ENCODE measurements at places on chromosomes 1 and 21.

DNA sequence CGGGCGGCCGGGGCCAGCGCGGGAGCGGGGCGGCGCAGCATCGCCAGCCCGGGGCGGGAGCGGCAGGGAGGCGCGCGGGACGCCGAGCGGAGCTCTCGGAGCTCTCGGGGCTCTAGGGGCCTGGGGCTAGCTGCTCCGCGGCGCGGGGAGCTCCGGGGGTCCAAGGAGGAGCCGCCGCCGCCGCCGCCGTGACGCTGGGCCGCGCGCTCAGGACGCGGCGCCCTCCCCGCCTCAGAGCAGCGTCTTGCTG is 147 bp downstream of the CLSTN1 start:
- DNase-seq: no peak

- no peak for DNase-seq
These were observed 6.7 kb downstream of the TAS1R3 start for GRCh38 chr1:1337793-1338147.

- no peak for DNase-seq
These were observed 943.6 kb downstream of the KCNT2 start for GRCh38 chr1:195664628-195665027.

GRCh38 chr1:185425163-185425562 is 108.1 kb upstream of the IVNS1ABP start:
- no peak for DNase-seq

DNA sequence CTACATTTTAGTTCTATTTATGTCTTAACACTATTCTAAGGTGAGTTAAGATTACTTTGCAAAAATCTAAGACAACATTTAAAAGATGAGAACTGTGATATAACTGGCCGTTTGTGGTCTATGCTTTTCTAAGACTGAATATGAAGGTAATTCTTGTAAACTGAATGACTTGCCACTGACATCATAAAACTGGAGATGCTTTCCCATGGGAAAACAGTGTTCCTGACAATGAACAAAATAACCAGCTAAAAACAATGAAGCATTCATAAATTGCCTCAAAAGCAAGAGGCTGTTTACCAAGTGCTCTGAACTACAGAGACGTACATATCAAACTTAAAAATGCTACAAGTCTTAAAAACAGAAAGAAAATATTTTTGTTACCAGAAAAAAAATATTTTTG is 54.7 kb downstream of the APP start:
- no peak for DNase-seq

Measured in stimulated activated CD8-positive, alpha-beta memory T cell treated with anti-CD3 and anti-CD28 coated beads, Interleukin-12 subunit alpha, Interleukin-12 subunit beta, amount 100 ng/mL, for 4 hours (primary cell).